Activated CD4-positive, alpha-beta T cell treated with anti-CD3 and anti-CD28 coated beads, Interleukin-2, amount 50 U/mL, for 4 hours (primary cell): ENCODE measurements at places on chromosomes 3 and 15.

GRCh38 chr15:68276668-68277067 lies 877 bp upstream of the FEM1B start:
- no peak for DNase-seq

DNA sequence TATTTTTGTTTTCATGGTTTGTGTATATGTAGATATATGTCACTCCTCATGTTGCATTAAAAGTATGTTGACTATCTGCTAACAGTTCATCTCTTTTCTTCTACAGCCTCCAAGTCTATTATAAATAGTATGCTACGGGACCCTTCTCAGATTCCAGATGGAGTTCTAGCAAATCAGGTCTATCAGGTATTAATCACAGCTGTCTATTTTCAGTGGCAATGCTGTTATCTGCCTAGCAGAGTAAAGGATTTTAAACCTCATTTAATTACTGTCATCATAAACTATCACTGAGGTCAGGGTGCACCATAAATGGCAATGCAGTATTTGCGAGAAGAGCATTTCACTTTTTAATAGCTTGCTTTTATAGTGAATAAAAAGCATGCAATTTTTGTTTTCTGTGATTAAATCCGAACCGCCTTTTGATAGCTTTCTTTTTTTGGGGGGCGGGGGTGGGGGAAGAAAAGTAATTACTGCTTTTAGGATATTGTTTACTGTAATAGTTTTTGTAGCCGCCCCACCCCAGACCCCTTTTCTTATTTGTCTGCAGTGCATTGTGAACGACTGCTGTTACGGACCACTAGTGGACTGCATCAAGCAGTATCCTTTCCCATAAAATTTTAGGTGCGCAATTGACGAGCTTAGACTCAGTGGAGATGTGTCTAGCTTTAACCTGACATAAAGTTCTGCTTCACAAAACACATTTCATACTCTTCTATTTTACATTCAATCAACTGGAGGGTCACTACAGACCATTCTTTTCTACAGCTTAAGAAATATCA lies 112.3 kb downstream of the CDIN1 start:
- DNase-seq, result no peak

GRCh38 chr3:114374433-114374990 lies 80.7 kb downstream of the TIGIT start:
- DNase-seq, result no peak

- DNase-seq, result no peak
Observed at GRCh38 chr15:88489321-88489720, 21.8 kb downstream of the MRPS11 start.

DNA sequence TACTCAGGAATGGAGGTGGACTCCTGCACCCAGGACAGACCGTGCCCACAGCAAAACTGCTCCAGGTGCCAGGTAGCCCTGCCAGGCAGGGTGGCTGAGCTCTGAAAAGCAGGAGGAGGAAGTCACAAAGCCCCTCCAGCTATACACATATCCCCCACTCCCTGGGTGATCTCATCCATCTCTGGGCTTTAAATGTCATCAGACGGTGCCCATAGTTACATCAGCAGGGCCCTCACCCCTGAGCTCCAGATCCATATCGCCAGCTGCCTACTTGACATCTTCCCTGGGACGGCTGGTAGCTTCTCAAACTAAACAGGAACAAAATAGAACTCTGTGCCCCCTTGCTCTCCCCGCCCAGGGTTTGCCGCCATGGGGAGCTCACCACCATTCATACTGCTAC lies 87.7 kb downstream of the MEGF11 start:
- no peak for DNase-seq

GRCh38 chr15:85630311-85630710 lies 164.4 kb downstream of the KLHL25 start:
- no peak for DNase-seq

GRCh38 chr3:23052208-23052607 lies 150.9 kb upstream of the UBE2E2 start:
- DNase-seq, result no peak

GRCh38 chr3:38581774-38582173 lies 67.7 kb downstream of the SCN5A start:
- DNase-seq, result no peak

GRCh38 chr3:66342717-66343356 lies 122.0 kb downstream of the SLC25A26 start:
- no peak for DNase-seq

- no peak for DNase-seq
Observed at GRCh38 chr3:15805756-15806266, 8.0 kb upstream of the ANKRD28 start.

DNA sequence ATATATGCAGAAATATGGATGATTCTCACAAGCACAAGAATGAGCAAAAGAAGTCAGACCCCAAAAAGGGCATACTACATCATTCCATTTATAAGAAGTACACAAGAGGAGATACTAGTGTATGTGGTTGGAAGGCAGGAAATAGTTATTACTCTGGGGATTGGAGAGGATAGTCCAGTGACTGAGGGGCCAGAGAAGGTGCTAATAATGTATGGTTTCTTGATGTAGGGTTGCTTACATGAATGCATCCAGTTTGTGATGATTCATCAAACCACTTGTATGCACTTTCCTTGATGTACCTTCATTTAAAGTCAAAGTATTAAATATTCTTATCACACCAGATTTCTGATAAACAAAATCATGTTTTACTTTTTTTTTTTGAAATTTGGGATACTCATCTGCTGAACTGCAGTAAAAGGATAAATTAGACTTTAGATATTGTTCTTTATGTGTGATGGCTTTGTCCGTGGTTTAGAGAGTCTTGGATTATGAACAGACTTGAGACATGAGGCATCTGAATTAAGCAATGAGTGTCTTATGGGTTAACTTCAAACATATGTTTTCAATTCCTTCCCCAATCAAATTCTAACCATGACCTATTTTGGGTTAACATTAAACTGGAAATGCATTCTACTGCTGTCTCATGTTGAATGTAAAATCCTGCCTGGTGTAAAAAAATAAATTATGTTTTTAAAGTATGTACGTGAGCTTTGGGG lies 171.2 kb downstream of the SEMA6D start:
- DNase-seq, result no peak

DNA sequence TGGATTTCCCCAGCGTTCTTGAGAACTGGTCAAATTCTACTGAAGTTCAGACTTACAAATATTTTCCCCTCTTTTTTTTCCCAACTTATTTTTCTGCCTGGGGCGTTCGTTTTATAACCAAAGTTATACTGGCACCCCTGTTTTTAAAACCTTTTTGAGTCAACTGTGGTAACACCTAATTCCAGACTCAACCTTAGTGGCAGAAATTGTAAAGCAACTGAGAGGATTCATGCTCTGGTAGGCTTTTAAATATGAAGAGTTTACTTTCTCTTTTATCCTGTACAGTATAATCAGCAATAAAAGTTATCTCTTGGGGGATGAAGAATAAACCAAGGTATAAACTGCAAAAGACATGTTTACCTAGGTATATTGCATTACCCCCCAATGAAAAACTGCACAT lies 2.3 kb downstream of the IL5RA start:
- no peak for DNase-seq

- no peak for DNase-seq
Observed at GRCh38 chr3:74023395-74023794, 398.7 kb upstream of the PDZRN3 start.

- no peak for DNase-seq
Observed at GRCh38 chr3:167166594-167167253, 213.4 kb downstream of the ZBBX start.

- DNase-seq, result no peak
Observed at GRCh38 chr3:130707902-130708601, 38.6 kb downstream of the PIK3R4 start.
